ENCODE measurements at places on chromosomes 4 and X.

DNA sequence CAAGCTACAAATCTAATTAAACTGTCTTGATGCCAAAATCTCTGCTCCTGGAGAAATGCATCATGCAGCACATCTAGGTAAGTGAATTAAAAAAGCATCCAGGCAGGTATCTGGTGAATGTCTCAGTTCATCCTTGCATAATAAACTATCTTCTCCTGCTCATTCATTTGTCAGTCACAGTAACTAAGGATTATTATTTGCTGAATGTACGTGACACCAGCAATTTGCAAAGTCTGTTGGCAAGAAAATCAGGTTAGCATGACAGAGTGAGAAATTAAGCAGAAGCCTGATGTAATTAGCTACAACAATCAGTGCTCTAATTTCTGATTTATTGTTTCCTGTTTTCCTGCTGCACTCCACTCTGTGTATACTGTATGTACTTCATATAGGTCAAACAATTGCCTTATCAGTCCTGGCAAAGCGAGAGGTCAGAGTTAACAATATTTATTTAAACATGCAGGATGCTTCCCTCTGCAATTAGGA is 213.6 kb downstream of the FBXO8 start:
- no peak for DNase-seq

DNA sequence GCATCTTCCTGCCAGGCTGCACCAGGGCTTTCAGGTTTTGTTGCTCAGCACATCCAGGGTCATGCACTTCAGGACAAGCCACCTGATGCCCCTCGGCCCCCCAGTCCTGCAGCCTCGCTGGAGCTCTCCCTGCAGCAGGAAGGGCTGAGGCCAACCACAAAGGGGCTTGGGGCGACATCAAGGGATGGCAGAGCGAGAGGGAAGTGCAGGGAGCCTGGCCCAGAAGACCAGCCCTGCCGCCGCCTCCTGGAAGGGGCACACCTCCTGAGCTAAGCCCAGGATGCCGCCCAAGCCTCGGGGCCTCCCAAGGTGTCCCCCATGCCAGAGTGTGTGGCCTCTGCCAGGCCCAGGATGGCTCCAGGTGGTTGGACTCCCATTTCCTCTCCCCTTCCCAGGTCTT is 37.1 kb downstream of the TRMT44 start:
- DNase-seq, result no peak

- no peak for DNase-seq
Measured at GRCh38 chr4:153618833-153619232, 65.2 kb upstream of the TLR2 start.

GRCh38 chr4:140237616-140238350 is 83.8 kb upstream of the MAML3 start:
- no peak for DNase-seq

GRCh38 chr4:61831987-61832386 is 631.9 kb downstream of the ADGRL3 start:
- no peak for DNase-seq

DNA sequence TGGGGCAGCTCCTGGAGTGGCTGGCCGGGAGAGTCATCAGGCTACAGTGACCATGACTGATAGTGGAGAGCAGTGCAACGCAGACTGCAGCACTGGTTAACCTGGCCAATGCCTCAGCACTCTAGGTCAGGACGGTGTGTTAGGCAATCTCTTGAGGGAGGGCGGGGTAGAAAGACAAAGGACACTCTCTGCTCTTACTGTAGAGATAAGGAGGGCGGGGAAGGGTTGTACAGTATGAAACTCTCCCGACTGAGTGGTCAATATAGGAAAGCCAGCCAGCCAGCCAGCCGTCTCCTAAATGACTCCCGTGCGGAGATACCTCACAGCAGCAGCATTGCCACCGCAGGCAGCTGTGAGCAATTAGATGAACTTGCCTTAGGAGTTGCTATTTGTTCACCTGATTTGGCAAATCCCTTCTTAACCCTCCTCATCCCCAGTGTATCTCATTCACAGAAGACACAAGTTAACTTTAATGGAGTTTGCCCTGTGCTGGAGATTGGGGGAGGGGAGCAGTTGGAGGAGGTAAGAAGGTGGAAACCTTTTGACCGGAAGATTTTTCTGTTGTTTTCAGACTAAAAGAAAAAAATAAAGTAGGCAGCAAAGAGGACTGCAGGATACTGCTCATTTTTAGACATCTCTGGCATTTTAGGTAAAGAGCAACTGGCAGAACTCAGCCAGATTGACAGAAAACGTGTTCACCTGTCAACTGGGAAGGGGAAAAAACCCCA is 330.5 kb downstream of the HNRNPD start:
- DNase-seq, result no peak

GRCh38 chr4:171919314-171919713 is 106.1 kb downstream of the GALNTL6 start:
- no peak for DNase-seq

DNA sequence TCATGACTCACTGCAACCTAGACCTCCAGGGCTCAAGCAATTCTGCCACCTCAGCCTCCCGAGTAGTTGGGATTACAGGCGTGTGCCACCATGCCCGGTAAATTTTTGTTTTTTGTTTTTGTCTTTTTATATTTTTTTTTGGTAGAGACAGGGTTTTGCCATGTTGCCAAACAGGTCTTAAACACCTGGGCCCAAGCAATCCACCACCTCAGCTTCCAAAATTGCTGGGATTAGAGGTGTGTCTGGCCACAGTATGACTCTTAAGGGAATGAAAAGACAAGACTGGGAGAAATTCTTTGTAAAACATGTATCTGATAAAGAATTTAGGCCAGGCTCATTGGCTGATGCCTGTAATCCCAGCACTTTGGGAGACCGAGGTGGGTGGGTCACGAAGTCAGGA is 29.2 kb upstream of the PDGFRA start:
- no peak for DNase-seq

DNA sequence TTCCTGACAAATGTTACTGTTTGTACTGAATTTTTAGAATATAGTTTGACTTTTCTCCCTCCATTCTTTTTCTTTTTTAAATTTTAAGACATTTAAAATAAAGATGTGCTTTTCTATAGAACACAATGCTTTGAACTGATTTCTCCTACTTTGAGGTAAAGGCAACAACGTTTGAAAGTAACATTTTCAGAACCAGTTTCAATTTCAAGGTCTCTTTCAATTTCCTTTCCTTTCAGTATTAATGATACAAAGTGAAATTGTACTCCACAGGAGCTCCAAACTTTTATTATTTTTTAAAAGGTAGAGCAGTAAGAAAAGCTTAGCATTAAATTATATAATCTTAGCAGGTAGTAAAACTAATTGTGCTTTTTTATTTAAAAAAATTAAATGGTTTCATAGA is 54.9 kb downstream of the NDST4 start:
- no peak for DNase-seq

- no peak for DNase-seq
Measured at GRCh38 chr4:159191989-159192388, 89.1 kb downstream of the RAPGEF2 start.

DNA sequence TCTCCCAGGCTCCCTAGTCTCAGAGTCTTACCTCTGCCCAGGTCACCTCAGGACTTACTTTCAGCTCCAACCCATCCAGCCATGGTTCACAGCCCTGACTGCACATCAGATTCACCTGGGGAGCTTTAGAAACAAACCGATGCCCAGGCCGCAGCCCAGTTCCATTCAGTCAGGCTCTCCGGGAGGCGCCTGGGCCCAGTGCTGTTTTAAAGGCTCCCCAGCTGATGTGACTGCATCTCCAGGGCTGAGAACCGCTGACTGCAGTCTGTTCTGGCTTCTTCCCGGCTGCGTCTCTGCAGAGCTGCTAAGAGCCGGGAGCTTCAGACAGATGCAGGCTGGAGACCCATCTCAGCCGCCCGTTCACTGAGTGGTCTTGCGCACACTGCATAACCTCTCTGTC is 44.4 kb upstream of the LGI2 start:
- DNase-seq, result no peak

DNA sequence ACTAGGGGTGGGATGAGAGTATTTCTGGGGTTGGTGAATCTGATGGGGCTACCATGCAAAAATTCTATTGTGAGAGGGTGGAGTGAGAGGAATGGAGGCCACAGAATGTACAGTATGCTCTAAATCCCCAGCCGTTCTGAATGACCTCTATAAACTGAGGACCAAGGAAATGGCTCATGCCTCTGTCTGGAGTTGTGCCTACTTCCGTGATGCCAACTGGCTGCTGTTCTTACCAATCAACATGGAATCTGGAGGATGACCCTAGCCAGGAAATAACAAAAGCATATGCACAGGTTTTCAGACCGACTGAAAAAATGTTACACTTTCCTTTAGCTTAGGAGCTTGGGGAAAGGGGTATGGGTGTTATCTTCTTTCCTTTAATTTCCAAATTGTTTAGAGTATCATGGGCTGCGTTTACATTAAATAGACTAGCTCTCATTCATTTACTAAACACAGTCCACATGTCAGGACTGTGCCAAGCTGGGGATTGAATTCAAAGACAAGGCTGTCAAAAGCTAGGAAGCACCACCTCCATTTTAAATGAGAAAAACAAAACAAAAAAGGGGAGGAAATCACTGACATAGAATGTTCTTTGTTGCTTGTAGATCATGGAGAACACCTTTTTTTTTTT is 20.2 kb upstream of the CCKAR start:
- DNase-seq, result no peak

GRCh38 chr4:83917572-83917971 is 381.7 kb downstream of the GPAT3 start:
- DNase-seq, result no peak

GRCh38 chr4:139943277-139943676 is 210.7 kb downstream of the MAML3 start:
- no peak for DNase-seq

- no peak for DNase-seq
Measured at GRCh38 chr4:88054901-88055300, 47.5 kb downstream of the PKD2 start.

GRCh38 chr4:81789158-81789557 is 317.5 kb upstream of the RASGEF1B start:
- DNase-seq, result no peak

- no peak for DNase-seq
Measured at GRCh38 chr4:108731006-108731405, 31.8 kb downstream of the ETNPPL start.

DNA sequence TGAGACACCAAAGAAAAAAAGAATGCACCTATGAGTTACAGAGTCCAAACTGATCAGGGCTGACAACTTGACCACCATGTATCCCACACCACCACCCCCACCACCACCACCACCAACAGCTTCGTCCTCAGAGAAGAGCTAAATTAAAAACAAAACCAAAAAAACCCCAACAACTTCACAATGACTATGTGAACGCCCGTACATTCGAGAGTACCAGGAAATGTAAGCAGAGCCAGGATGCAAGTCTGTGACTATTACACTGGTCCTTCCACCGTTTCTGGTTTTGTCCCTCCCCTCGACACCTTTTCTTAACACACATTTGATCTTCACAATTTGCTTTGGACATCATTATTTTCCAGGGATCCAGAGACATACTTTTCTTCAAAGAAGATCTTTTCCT is 51.0 kb downstream of the WFS1 start:
- DNase-seq, result no peak

DNA sequence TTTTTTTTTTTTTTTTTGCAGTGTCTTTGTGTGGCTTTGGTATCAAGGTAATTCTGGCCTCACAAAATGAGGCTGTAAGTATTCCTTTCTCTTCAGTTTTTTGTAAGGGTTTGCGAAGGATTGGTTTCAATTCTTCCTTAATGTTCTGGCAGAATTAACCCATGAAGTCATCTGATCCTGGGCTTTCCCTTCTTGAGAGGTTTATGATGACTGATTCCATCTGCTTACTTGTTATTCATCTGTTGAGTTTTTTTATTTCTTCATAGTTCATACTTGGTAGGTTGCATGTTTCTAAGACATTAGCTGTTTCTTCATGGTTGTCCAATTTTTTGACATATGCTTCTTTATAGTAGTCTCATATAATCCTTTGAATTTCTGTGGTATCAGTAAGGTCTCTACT is 181.4 kb upstream of the PDE5A start:
- DNase-seq, result no peak

- DNase-seq, result no peak
Measured at GRCh38 chrX:153908219-153908860, 3.9 kb downstream of the AVPR2 start.

DNA sequence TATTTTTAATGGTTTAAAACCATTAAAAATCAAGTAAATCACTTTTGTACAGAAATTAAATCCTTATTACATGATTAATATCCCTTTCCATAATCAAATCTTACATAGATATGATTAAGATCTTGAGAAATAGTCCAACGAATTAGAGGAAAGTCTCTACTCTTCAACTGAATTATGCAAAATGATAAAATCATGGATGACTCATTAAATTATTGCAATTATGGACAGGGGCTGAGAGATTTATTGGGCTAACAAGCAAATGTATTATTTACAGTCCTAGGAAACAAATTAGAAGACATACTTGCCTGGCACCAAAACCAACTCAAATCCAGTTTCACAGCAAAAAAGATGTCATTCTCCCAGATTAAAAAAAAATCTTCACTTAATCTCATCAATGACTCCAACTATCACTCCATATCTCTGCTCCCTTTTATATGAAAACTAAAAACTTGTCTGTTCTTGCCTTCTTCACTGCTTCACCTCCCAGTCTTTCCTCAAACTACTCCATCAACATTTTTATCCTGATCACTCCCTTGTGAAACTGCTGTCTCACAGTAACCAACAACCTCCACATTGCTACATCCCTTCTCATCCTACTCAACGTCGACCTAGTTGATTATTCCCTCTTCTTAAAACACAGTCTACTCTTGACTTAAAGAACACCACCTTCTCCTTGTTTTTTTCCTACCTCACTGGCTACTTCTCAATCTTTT is 18.4 kb upstream of the DDX60 start:
- no peak for DNase-seq

GRCh38 chrX:53288189-53288588 is 6.8 kb upstream of the IQSEC2 start:
- DNase-seq, result no peak

DNA sequence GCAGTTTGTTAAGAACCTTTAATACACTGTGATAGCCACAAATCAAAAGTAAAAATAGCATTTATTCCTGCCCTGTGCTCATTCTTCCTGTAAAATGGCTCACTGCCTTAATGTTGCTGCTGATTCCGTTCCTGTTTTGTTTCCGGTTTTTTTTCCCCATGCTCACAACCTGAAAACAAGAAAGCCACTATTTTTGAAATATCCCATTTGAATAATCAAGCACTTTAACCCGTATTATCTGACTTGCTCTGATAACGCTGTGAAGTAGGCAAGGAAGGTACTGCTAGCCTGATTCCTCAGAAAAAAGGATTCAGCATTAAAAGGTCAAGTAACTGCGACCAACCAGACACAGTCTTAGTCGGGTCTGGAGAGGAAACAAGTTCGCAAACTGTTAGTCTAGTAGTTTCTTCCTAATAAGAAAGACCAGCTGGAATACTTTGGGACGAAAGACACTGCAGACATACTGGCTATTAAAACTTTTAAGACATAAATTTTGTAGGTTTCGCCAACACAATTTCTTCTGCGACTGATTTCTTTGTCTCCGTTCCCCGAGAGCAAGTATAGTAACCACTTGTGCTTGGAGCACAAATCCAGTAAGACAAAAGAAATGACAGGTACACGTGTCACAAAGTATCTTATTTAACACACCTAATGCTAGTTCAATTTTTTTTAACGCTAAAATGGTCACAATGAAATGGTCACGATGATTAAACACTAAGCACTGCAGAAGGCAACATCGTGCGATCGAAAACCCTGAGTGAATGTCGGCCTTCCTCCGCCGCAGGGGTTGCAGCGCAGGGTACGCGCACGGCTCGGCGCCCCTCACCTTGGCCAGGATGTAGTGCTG is 802 bp downstream of the COX18 start:
- no peak for DNase-seq

Data from effector memory CD4-positive, alpha-beta T cell (primary cell).